Brain (organoid and tissue), 16 donors: ENCODE measurements at places on chromosomes 5 and 9.
A peak's percentile ranks its signal among the peaks of the same experiment; 100 is the strongest.

- no peak for DNase-seq
Observed at GRCh38 chr5:35240892-35241291, 10.6 kb upstream of the PRLR start.

- peak; percentile 95 for DNase-seq
Observed at GRCh38 chr9:135499326-135500070, 984 bp upstream of the MRPS2 start.

DNA sequence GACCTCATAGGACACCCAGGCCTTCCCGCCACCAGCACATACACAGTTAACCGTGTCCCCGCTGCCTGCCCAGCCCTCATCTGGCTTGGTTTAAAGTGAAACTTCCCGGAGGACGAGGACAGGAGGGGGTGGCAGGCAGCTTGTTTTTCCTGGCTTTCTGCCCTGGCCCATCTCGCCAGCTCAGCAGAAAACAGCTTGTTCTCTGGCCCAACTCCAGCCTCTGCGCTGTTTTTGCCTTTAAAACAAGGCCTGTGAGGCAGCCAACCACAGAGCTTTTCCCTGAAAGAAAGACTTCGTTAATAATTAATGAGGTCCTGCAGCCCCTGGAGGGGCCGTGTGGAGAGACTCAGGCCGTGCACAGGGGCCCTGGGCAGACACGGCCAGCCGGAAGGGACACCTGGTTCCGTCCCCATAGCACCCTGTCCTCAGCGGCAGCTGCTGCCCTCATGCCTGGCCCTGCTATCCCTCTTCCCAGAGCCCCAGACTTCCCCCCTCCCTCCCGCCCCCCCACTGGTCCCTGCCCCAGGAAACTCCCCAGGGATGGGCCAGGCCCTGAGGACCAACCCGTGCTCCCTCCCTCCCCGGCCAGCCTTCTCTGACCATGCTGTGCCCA, 108.7 kb downstream of the RXRA start:
- peak; percentile 94 for DNase-seq

DNA sequence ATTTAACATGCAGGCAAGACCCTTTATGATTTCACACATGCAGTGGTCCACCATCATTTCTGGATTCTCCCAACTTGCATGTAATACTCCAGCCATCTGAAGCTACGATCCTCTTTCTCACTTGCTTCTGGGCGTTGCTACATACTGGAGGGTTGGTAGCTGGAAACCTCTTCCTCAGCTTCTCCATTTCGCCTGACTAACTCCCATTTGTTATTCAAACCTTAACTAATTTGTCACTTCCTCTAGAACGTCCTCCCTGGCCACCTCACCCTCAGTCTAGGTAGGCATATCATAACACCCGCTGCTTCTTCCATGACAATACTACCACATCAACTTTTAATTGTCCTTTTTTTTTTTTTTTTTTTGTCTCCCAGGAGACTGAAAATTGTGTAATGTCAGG, 72.6 kb upstream of the EQTN start:
- DNase-seq: no peak

- DNase-seq: no peak
Observed at GRCh38 chr9:98378794-98379193, 123.3 kb upstream of the TBC1D2 start.

GRCh38 chr9:5515261-5515650, 4.9 kb downstream of the PDCD1LG2 start:
- no peak for DNase-seq

DNA sequence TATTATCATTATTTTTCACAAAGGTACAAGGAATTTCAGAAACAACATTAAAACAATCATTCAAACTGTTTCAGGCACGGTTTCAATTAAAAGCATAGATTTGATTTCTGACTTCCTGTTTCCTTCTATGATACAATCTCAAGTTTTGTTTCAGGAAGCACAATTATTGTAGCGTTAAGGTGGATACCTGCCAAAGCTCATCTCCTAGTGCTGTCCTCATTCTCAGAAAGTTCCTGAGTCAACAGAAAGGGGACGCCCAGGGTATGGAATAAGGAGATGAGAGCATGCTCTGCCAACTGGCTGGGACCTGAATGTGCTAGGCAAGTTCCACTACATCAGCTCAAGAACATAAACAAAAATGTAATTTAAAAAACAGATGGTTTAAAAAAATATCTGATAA, 2.0 kb upstream of the TRIM14 start:
- DNase-seq: no peak

- no peak for DNase-seq
Observed at GRCh38 chr9:84212982-84213381, 127.6 kb downstream of the SLC28A3 start.

GRCh38 chr5:6710551-6711318, 2.5 kb upstream of the TENT4A start:
- DNase-seq: no peak

DNA sequence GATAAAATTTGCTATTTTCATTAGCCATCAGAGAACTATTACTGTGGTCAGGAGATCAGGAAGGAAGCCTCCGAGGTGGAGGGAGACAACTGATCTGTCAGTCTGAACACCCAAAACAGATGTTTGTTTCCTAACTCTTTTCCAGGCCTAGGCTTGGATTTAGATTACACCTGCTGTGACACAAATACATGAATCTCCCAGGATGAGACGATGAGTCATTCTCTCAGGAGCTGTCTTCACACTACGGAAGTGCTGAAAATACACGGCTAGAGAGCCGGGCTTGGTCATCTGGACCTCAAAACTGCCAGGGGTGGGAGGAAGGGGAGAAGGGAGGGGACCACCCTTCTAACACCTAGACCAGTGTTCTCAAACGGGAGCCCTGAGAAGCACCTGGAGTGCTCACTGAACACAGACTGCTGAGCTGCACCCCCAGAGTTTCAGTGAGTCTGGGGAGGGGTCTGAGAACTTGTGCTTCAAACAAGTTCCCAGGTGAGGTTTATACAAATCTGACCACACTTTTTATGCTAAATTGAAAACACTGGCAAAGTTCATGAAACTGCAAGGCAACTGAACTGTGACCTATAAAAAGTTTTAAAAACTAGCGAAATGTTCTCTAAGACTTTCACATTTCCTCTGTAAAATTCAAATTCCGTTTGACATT, 80.3 kb upstream of the EQTN start:
- no peak for DNase-seq

- DNase-seq: no peak
Observed at GRCh38 chr5:172235827-172236736, 42.1 kb downstream of the EFCAB9 start.

DNA sequence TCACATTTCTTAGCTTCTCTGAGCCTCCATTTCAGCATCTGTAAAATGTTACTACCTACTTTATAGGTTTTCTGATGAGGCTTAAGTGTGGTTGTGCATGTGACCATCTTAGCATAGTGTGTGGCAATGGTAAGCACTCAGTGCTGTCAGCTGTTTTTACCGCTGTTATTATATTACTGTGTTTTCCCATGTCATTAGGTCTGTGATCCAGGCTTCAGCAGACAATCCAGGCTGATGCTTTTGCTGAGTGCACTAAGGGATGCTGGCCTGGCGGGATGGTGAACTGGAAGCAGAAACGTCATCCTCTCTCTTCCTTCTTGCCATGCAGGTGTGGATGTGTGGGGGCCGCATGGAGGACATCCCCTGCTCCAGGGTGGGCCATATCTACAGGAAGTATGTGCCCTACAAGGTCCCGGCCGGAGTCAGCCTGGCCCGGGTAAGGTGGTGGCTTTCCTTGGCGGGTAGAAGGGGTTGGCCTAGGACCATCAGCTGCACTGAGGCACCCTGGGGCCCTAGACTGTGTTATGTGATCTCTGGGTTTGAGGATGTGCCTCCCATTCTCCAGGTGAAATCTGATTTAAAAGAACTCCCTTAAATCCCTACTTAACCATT, 41.9 kb upstream of the SAP30L start:
- no peak for DNase-seq

DNA sequence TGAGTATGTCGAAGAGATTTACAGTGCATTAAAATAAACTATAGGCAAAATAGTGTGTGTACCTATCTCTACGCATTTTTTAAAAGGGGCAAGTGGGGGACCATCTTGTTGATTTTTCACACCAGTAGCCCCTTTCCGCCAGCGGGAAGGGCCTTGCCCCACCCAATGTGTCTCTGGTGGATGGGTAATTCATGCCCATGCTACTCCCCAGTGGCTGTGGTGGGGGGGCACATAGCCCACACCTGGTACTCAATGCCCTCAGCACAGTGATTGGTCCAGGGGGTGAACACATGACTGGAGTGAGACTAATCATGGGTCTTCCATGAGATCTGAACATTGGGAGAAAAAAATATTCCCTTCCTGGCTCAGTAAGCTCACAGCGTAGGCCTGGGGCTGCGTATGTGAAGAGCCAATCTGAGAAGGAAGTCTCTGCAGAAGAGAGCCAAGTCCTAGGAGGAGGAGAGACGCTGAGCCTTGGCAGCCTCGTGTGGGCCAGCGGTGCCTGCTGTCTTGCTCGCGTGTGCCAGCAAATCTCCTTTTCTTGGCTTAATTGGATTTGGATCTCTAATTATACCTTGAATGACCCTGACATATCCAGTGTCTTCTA, 103.4 kb downstream of the ADAMTS2 start:
- DNase-seq: no peak

DNA sequence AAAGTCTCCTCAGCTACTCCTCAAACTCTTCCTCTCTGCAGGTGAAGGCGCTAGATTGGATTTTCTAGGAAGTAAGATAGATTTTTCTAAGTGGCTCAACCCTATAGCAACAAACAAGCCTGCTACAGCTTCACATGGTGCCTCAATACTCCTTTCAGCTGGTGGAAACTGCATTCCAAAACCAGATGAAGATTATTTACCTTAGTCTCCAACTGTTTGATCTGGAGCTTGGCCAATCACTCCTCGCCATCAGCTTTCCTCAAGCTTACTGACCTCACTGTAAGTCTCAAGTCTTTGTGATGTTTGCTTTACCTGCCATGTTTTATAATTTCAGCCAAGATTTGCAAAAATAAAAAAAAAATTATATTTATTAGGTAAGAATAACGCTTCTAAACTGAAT, 622.4 kb downstream of the CHSY3 start:
- no peak for DNase-seq

GRCh38 chr9:134171316-134172197, 7.2 kb upstream of the RNU6ATAC start:
- no peak for DNase-seq

DNA sequence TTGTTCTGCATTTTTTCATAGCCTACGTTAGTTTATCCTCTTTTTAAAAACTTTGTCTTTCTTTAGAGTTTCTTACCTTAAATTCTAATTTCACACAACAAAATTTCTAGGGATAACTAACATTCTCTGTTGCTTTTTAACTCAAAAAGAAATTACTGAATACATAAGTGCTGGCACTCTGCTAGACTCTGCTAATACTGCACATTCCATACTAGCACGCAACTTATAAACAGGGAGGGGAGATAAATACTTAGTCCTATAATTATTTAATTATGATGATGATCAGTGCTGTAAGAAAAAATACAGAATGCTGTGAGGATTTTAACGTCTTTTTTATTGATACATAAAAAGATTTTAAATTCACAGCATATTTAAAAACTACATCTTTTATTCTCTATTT, 25.1 kb downstream of the RNF145 start:
- no peak for DNase-seq

- DNase-seq: no peak
Observed at GRCh38 chr5:146628950-146629349, 113.0 kb upstream of the GPR151 start.

DNA sequence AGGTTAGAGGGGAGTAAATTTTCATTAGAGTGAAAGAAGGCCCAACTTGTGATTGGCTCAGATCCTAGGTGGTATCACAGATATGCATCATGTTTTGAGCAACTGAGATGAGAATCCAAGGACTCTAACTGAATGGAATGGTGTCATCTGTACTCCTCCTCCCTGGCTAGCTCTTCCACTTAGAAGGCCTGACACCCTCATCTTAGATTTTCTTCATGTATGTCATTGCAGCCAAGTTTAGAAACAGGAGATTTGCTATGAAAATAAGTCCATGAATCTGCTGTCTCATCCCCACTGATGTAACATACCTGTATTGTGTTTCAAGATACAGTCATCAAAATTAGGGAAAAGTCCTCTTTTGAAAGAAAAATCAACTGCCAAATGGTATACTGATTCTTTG, 54.4 kb downstream of the ITGA1 start:
- DNase-seq: no peak
